ENCODE measurements at places on chromosomes 1 and 21.
A peak's percentile ranks its signal among the peaks of the same experiment; 100 is the strongest.

DNA sequence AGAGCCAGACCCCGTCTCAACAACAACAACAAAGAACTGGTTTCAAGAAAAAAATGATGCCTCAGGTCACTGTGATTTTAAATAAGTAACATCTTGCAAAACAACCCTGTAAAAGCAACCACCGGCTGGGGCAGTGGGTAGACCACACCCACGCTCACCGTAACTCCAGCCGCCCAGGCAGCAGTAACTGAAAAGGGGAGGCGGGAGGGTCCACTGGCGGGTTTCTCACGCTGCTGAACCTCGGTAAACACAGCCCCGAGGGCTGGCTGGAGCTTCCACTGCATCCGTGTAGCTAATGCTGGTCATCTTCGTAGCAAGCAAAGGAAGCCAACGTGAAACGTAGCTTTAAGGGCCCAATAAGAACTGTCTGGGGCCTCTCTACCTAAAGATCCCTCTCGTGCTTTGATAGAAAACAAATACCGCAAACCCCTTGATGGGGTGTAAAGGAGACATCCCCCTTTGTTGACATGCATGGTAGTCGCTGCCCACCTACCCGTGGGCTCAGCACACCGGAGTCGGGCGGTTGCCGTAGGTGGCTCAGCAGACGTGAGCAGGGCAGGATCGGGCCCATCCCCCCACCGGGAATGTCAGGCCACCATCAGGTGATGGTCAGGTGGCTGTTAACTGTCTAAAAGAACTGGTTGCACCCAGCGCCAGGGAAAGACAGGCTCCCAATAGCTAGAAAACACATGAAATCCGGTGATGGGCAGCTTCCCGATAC, 4.2 kb downstream of the C1orf159 start:
- DNase-seq: no peak

DNA sequence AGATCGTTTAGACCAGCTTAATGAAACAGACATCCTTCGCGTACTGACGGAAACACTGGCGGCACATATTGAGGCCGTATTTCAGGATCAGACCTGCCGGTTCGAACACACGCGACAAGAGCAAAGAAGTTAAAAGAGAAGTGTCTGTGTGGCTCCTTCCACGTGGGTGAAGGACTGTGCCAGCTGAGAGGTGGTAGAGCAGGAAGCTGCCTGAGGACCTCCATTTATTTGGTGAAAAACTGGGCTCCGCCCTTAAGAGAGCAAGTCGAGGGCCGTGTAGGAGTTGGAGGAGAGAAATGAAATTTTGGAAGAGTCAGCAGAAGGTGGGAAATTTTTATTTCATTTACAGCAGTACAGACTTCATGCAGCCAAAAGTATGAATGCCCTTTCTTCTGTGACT, 38.8 kb upstream of the ADORA3 start:
- DNase-seq: no peak

DNA sequence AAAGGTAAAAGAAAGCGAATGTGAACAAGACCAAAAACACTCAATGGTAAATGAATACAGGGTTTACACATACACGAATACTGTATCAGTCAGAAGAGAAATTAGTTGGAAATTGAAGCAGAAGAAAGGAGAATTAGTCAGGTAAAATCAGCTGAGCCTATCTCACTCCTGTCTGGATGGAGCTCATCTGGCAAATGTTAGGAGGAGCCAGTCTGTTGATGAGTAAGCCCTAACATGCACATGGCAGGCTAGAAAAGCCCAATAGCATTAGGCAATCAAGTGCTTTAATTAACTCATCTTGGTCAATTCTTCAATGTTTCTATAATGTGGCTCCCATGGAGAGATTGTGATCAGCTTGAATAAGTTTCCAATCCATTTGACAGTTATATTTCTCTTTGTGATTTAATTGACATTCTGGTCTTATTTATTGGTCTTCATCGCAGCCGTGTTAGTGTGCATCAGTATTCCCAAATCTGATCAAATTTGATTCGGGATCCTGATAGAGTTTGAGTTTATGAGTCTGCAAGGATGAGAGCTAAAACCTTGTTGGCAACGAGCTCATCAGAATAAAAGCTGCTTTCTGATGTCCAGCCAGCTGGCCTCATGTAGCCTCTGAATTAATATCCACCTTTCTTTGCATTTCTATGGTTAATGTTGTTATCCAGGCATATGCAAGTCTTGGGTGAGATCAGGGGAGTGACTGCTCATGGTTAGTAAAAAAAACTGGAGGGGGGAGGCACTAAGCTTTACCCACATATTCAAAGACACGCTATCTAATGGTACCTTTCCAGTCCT, 22.1 kb upstream of the KCNA10 start:
- no peak for DNase-seq

GRCh38 chr1:93317207-93317606, 28.5 kb upstream of the DR1 start:
- no peak for DNase-seq

DNA sequence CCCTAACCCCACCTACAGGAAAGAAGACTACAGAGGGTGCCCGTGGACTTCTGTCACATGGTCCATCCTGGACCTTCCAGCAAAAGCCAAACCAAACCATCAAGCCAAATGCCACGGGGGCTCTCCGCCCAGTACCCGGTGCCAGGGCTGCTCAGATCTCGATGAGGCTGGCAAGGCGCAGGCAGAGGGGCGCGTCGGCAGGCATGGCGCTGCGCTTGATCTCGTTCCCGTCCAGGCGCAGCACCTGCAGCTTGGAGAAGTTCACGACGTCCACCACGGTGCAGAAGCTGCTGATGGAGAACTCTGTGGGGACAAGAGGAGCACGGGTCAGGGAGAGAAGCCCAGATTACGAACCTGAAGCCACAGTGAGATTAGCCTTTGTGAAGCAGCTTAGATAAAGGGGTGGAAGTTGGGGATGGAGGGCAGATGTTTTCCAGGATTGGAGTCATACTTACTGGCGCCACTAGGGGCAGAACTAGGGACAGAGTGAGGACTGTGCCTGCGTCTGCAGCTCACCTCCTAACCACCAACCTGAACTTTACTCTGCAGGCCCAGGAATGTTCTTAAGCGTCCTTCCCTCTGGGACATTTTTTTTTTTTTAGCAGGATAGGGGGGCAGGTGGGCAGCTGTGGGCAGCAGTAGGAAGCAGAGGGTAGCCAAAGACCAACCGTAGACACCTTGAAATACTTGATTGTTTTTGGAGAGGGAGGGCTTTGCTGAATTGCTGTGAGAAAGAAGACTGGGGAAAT, 8.6 kb downstream of the FMOD start:
- peak; percentile 47 for DNase-seq

DNA sequence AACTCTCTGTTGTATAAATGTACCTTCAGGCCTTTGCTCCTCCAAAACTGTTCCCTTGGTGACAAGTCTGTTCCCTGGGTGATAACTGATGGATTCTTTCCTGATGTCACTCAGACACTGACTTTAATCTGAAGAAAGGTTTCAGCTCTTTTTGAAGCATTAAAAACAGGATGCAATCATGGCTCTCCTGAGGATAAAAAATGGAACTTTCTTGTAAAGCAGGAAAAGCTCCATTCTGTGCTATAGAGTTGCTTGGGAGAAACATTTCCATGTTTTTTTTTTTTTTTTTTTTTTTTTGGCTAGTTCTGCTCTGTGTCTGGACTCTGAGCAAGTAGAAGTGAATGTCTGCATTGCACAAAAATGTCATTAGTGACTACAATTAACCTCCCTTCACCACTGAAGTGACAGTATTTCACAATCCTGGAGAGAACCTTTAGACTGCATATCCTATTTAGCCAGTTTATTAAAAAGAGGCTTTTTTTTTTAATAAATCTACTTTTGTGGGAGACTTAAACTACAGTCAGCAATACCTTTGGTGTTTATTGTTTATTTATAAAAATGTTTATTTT, 101.7 kb upstream of the PRMT6 start:
- no peak for DNase-seq

Measured in activated CD4-positive, alpha-beta T cell treated with anti-CD3 and anti-CD28 coated beads, Interleukin-10, Interleukin-2, amounts not matched to agents 100 ng/mL and 50 ng/mL, durations not matched to agents 16 hours and 8 hours (primary cell).